ENCODE measurements at places on chromosomes 7 and 10.

DNA sequence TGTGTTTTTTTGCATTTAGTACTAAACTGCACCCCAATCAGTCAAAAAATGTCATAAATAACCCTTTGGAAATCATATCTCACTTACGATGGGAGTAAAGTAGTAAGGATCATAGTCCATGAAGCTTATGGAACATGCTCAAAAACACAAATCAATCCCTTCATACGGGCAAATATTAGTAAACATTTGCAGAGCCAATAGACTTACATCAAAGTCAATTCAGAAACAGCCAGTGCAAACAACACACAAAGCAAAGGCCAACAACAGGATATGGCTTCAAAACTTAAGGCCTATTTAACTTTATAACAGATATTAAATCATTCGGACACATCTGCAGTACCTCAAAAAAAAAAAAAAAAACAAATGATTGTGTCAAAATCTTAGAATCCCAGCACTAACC, 32.1 kb downstream of the SGCE start:
- no peak for DNase-seq

DNA sequence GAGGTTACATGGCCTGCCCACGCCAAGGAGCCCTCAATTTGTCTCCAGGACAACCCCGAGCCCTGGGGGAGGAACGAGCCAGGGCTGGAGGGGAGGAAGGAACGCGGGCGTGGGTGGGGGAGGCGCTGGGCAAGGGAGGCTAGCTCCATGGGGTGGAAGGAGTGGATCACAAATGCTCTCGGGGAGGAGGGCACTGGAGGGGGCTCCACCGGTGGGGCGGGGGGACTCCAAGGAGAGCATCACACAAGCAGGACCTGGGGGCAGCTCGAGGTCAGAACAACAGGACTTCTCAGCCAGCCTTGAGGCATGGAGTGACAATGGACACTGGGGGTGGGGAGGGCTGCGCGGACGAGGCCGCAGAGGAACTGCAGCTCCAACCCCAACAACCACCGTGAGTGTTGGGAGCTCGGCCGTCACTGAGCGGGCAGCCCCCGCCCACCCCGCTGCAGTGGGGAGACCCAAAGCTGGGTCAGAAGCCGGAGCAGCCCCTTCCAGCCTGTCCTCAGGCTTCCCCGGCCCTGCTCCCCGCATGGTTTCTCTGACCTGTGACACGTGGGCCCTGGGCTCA, 41.1 kb downstream of the STK32C start:
- DNase-seq, result no peak

DNA sequence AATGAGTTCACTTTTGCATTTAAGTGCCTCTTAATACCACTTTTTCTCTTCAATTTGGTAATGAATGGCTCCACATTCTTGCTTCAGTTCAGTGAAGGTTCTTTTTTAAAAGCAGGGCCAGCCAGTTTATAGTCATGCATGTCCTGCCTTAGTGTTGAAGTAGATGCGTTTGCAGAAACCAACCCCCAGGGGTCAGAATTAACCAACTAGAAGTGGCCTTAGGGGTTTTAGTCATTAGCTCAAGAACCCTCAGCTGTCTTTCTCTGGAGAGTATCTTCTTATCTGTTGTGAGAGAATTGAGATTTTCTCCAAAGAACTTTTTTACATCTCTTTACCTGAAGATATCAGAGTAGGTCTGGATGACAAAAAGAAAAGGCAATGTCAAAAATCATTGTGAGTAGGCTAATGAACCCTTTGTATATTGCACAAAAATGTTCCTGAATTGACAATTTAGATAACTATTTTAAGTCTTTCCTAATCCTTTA, 82.2 kb downstream of the PIK3CG start:
- no peak for DNase-seq

GRCh38 chr10:68924593-68924992, 23.5 kb downstream of the DDX50 start:
- DNase-seq, result no peak

DNA sequence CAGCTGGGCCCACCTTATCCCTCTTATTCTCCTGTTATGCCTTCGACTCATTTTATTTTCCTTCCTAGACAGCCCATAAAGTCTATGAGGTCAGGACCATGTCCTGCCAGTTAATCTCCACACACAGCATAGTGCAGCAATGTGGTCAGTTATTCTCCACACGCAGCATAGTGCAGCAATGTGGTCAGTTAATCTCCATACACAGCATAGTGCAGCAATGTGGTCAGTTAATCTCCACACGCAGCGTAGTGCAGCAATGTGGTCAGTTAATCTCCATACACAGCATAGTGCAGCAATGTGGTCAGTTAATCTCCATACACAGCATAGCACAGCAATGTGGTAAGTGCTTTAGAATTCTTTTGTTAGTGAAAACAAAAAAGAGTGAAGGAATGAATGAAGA, 77.8 kb downstream of the TEX36 start:
- DNase-seq, result no peak

- no peak for DNase-seq
Measured at GRCh38 chr7:29865526-29865925, 59.2 kb downstream of the WIPF3 start.

DNA sequence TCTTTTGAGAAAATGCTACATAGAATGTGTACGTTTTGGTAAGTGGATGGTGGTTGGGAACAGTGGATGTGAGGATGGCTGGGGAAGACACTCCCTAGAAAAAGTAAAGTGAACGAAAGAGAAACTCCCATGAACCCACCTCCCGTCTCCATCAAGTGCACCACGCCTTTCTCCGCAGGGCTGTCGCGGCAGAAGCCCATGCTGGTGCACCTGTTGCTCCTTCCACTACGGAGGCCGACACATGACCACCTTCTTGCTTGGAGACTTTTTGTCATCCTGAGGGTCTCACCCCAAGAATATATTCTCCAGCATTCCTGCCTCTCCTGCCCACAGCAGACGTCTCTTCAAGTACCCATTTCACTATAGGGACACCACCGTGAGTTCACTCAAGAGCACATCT, 630.4 kb upstream of the PFKP start:
- no peak for DNase-seq

GRCh38 chr10:118827466-118828155, 72.8 kb upstream of the CACUL1 start:
- no peak for DNase-seq

- no peak for DNase-seq
Measured at GRCh38 chr7:116805100-116805544, 57.3 kb upstream of the CAPZA2 start.

GRCh38 chr10:15491856-15492642, 121.0 kb upstream of the FAM171A1 start:
- no peak for DNase-seq

DNA sequence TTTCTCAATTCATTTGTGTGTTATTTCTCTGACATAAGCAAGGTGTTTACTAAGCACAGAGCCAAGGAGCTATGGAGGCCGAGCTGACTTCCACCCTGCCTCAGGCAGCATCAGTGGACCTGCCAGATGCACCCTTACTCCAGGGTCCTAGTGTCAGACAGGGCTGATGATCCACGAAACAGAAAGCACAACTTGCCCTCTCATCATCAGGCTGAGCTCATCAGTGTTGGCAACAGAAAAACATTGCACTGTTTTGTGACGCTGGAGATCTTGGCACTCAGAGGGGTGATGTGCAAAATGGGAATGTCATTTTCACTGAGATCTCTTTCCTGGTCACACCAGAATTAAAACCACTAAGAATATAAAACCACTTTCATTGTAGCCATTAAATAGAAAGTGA, 201.8 kb downstream of the GLI3 start:
- no peak for DNase-seq

Data from stimulated activated CD8-positive, alpha-beta memory T cell treated with anti-CD3 and anti-CD28 coated beads, Interleukin-4, amount 100 ng/mL, for 4 hours (primary cell).